ENCODE measurements at places on chromosomes 1 and 21. TPM values are rescaled to one million over a fixed set of nuclear protein-coding genes. Genes with fewer than 3 reads are reported as not detected.

- DNase-seq, result no peak
Measured at GRCh38 chr1:215104283-215104682, 21.7 kb downstream of the KCNK2 start.

DNA sequence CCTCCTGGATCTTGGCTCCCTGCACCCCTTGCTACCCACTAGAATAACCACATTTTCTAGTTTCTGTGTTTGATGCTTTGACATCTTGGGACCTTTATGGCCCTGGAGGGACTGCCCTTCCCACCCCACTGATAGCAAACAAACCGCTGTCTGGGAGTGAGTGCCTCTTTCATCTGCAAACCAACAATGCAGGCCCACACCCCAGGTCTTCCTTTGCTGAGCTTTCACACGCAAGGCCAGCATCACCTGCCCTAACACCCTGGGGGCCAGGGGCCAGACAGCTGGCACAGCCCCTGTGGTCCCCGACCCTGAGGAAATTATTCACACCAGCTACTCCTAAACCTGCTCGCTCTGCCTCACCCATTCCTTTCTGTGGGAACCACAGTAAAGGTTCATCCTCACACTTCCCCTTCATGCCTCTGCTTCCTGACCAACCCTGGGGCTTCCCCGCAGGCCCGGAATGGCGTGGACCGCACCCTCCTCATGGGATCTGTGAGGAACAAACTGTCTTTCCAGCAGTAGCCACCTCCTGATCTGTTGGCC is 15.4 kb downstream of the SLC2A7 start:
- no peak for DNase-seq

DNA sequence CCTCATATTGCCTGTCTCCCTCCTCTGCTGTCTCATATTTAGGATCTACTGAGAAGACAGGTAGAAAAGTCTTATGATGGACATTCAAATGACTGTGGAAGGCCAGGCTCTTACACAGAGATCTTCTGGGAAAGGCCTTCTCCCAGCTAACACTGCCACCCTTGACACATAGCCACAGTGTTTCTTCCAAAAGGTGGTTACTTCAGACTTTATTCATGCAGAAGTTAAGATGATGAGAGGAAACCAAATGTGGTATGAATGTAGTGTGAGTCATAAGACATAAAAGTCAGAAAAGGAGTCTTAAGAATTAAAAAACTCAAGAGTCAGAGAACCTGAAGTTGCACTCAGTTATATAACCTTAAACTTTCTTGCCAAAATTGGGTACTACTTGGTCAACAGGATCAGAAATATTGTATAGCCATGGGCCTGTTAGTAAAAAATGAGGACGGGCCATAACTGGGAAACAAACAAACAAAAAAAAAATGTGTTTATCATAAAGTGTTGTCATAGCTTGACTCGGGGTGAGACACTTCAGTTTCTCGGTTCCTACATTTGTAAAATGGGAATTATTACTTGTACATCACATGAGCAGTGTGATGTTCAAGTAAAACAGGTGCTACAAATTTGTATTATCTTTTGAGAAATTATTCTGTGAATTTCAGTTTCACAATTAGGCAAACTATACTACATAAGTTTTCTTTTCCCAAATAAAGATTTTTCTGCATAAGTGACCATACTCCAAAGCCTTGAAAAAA is 1.2 kb upstream of the DENND1B start:
- DNase-seq, result no peak

DNA sequence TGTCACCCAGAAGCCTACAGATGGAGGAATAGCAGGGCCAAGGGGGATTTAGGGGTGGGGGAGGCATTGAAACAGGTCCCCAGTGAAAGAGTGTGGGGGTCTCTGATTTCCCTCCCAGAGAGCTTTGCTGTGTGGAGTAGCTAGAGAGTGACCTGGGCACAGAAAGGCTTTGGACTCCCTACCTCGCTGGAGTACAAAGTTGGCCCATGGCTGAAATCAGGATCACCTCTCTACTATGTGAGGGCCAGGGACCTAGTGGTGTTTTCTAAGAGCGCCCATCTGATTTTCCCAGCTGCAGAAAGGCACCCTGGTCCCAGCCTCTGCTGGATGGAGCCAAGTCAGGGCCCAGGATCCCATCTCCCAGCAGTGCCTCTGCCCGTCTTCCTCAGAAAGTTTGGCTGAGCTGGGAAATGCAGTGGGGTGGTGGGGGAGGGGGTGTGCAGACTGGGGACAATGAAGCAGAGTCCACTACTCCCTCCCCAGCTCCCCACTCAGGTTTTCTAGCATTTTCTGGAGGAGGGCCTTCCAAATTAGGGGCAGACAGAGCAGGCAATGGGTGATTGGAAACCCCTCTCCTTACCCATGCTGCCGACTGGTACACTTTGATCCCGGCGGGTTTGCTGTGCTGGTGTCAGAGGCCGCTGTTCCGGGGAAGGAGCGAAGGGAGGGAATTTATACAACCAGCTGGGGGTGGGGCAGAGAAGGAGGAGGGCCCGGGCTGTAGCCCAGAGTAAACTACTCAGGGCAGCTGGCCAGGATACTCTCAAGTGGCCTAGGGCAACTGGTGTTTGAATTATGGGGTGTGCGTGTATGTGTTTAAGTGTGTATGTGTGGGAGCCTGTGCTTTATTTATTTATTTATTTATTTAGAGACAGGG is at the start of gene SELENBP1:
TSS of gene SELENBP1 (minus strand) at position 648 of the 877 bp plus-strand sequence. CDS start at position 584, 64 bp downstream.
- no peak for DNase-seq

Gene FCGR3A
- not detected for total RNA-seq

Gene LCE1F
- total RNA-seq, result not detected

DNA sequence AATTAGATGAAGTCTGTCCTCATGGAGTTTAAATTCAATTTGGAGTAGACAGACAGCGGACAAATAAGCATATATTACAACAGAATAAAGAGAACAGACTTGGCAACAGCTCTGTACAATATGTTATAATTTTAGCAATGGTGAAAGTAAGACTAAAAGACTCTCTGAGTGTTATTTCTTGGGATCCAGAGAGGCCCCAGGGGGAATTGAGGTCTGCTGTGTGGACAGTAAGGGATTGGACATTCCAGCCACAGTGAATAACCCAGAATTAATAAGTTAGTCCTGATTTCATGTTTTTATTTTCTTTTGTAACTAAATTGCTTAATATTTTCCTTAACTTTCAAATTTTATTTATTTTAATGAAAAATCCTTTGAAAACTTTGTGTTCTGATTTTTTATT is 101.7 kb downstream of the PATJ start:
- no peak for DNase-seq

DNA sequence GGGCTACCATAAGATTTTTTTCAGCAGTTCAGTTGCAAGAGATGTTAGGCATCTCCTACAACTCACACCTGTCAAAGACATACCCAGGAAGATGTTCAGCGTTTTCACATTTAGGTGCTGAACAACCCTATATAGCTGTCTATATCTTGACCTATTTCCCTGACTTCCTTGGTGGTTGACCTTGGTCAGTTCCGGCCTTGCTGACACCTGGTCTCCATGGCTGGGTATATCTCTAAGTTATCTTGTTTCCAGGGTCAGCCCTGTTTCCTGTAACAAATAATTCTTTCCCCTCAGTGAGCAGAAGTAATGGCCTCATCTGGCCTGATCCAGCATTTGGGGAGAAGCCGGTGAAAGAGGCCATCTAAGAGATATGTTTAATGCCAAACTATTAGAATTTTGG is 2.4 kb upstream of the BTG2 start:
- no peak for DNase-seq

Gene CD5L
- total RNA-seq, result 2.0 TPM

Gene SYT11
- total RNA-seq, result 40.8 TPM

Gene AMIGO1
- total RNA-seq, result 1.1 TPM

- DNase-seq, result no peak
Measured at GRCh38 chr1:63612564-63612963, 19.4 kb downstream of the PGM1 start.
